Stimulated activated CD4-positive, alpha-beta T cell treated with anti-CD3 and anti-CD28 coated beads, TNF-alpha, amount 100 ng/mL, for 4 hours (primary cell): ENCODE measurements at places on chromosomes 1 and 21.

DNA sequence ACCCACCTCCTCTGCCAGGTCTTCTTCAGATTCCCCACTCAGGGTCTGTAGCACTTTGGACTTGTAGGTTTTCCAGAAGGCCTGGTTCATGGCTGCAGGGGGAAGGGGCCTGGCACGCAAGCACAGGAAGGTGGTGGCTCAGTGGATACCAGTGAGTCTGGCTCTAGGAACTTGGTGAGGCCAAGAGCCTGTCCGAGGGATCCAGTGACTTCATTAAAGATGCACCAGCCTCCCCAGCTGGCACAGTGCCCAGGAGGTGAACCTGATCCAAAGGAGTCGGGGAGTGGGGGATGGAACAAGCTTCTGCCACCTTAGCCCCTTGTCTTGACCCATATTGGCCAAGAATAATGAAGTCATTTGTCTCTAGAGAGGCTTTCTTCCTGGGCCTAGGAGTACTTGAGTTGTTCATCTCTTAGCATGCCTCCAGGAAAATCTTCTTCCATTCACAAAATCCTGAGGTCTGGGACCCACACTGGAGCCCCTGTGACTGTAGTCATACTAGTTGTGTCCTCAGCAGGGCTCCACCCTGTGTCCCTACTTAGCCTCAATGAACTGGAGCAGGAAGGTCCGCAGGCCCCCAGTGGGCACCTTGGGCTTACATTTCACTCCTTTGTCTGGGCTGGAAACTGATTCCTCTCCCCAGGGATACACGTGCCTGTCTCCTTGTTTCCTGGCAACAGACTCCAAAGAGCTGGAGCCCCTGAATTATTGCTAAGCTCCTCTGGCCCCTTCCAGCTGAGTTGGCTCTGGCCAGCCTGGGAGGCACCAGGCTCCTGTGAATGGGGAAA, at the start of gene C1orf232:
TSS of gene C1orf232 (minus strand) at position 554 of the 788 bp plus-strand sequence. CDS start at position 90, 464 bp downstream.
- DNase-seq, result no peak

- no peak for DNase-seq
Observed at GRCh38 chr1:242674951-242675645, 150.6 kb upstream of the PLD5 start.

DNA sequence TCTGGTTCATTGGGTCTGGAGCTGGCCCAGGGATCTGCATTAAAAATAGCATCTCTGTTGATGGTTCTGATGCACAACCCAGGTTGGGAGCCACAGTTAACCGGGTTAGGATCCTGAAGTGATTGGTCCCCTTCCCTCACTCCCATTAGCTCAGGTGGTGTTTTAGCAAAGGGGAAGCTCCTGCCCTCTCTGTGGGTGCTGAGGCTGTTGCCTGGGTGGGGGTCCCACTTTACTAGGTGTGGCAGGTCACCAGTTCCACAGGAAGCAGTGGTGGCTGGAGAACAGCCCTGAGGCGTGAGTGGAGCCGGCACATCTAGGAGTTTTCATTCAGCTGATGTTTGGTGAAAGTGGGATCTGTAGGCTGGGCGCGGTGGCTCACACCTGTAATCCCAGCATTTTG, 86.5 kb downstream of the MAN1C1 start:
- no peak for DNase-seq

DNA sequence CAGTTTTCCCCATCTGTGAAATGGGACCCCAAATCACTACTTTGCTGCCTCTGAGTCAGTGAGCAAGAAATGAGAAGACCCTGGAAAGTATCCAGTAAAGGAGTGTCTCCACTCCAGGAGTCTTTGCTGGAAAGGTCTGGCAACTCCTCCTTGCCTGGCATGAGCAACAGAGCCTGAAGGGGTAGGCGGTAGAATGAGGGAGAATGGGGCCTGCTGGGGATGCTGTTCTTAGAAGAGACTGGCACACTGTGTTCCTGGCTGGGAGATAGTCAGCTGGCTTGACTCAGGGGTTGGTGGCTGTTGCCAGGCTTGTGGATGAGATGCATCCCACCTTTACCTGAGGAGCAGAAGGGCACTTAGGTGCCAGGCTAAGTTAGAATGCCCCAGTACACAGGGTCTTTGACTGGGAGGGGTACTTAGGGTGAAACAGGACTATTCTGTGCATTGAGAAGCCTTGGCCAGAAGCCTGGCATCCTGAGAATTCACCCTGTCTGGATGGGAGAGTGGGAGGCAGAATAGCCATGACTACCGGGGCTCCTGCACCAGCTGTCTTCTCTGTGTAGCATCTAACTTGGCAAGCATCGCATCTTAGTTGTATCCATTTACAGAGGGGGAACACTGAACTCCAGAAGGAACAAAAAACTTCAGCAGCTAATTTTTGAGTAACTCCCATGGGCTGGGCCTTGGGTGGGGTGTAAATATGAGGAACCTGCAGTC, 2.5 kb downstream of the MFSD2A start:
- DNase-seq, result no peak

GRCh38 chr21:37780991-37781983, 135.0 kb downstream of the KCNJ6 start:
- no peak for DNase-seq

DNA sequence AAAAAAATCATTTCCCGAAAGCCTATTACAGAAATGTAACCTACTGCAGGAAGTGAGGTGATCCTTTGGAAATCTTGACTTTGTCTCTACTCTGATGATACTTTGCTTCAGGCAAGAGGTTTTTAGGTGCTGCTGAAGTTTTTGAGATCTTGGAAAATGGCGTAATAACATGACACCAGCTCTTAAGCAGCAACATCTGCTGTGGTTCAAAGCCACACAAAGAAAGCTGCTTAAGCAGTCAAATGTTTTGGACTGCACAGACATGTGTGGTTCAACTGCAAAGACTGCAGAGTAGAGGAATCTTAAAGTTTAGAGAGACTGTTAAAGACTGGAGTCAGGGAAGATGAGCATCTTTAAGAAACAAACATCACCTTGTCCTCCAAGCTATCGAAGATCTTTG, 139.0 kb downstream of the RASAL2 start:
- no peak for DNase-seq

DNA sequence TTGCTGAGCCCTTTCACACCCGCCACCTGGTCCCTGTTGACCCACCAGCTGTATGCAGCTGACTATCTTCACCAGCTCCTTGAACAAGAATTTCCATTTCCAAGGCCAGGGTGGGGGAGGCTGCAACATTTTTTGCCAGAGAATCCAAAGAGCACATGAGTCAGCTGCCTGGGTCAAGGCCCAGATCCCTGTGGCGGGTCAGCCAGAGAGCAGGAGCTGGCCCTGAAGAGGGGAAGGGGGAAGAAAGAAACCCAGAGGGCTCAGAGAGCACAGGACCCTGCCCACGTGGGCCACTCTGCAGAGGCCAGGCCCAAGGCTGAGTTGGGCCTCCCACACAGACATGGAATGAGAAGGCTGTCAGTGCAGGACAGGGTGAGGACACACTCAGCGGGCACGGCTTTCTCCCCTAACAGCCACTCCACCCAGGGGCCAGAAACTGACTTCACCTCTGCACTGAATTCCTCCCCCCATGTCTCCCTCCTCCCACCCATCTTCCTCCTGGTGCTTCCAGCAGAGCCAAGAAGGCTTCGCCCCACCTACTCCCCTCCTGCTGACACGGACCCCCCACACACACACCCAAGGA, 28.9 kb downstream of the S100A6 start:
- DNase-seq, result no peak
